ENCODE measurements at places on chromosomes 3 and 15.

DNA sequence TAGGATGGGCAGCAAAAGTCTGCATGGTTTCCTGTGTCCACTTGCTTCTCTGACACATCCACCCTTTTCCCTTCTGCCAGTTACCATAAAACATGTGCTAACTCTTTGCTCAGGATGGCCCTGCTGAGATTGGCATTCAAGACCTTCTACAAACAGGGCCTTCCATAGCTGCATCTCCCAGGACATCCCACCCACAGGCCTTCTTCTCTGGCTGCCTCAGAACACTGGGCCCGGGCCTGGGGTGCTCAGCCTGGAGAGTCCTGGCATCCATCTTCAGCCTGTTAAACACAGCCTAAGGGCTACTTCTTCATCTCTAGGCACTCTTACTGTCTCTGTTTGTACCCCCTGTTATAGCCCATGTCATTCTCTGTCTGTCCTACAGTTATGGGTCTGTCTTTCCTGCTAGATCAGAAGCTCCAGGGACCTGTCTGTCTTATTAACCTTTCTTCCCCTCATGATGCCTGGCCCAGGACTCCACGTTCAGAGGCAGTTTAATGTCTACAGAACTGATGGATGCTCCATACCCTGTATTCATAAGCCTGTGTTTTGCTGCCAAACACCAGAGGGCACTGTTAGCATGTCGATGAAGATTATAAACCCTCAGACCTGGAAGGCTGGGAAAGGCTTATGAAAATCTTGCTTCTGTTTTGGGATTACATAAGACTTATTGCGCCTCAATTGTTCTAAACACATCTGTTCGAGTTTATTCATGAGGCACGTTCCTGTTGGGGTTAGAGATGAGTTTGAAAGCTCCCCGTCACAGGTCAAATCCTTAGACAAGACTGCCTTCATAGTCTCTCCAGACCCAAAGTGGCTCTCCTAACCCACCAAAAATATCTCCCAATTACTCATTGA is 16.5 kb downstream of the SEMA3G start:
- peak; percentile 78 for DNase-seq

DNA sequence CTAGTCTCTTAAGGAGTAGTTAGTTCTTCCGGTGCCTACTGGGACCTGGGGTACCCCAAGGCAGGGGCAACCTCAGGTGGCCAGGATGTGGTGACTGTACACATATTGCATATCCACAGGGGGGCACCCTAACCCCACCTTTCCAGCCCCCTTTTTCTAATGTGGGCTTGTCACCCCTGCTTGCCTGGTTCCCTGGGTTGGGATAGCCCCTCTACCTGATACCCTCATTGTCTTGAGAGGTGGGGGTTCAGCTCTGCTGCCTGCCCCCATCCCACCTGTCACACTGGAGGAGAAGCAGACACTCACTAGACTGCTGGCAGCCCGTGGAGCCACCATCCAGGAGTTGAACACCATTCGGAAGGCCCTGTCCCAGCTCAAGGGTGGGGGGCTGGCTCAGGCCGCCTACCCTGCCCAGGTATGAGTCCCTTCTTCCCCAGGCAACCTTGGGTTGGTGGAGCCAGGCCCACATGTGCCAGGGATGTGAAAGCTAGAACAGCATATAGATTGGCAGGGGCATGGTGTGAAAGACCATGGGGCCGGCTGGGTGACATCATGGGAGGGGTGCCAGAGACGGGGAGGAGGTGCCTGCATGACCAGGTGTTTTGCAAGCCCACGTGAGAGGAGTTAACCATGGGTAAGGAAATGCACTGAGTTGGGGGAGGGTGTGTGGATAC is 4.0 kb downstream of the GLYCTK start:
- no peak for DNase-seq

- DNase-seq: no peak
Measured at GRCh38 chr3:14941871-14942270, 5.5 kb upstream of the NR2C2 start.

- DNase-seq: no peak
Measured at GRCh38 chr15:37872661-37873060, 61.8 kb upstream of the TMCO5A start.

DNA sequence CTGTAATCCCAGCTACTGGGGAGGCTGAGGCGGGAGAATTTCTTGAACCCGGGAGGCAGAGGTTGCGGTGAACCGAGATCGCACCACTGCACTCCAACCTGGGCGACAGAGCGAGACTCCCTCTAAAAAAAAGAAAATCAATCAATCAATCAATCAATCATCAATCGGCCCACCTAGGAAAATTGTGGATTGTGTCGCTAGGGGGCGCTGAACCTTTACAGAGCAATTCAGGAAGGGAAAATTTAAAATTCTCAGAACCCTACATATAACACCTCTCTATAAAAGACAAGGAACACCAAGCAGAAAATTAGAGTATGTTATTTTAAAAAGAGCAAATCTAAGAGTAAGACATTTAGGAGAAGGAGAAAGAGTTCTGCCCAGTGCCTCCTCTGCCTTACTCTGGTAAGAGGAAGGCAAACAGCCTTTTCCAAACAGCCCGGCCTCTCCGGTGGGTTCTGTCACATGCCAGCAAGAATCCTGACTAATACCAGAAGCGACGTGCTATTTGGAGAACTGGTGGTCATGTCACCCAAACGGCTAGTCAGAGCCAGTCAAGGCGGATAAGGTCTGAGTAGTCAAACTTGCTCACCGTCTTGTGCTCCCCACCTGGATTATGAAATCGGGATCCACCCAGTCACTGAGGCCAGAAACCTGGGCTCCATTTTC is 22.3 kb upstream of the SMCO1 start:
- DNase-seq: no peak

DNA sequence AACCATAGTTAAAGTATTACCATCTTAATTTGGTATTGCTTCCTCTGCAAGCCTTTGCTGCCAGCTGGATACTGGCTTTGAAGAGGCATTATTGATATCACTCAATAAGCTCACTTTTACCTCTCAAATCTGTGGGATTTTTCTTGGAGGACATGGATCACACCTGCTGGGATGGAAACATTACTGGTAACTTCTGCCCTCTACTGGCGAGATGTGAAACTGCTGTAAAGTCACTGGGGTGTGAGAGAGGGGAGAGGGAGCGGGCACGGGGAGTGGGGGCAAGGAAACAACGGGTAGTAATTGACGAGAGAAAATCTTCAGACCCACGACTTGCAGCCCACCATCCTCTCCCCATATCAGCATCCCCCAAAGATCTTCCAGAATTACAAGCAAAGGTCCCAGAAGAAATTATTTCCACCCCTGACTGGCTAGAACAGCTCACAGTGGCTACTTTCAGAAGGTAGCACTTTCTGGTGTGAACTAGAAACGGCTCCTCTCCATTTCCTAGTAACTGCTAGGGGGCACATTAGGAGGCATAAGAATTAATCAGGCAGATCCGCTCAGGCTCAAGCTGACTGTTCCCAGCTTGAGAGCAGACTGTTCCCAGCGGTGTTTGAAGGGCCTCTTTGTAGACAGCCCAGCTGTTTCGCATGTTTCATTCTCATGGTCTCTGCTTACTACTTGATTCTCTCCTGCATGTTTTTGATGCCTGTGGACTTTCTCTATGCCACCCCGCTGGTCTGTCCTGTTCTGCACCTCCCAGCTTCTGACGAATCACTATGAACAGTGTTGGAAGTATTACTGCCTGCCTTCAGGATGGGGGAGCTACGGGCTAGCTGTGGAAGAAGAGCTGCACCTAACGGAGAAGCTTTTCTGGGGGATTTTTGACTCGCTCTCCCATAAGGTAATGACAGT is 230.4 kb upstream of the CHRM5 start:
- no peak for DNase-seq
